Muscle of leg (tissue), 16 donors: ENCODE measurements at places on chromosomes 4 and X.
A peak's percentile ranks its signal among the peaks of the same experiment; 100 is the strongest.

- H3K27ac ChIP-seq, result no peak overlapping the region
- no peaks in the 10 kb centered on the region for H3K4me1 ChIP-seq
- peaks cover 11% of the 10 kb centered on the region for H3K36me3 ChIP-seq
- DNase-seq, result no peak
- peak overlapping the region; percentile 55 for H3K4me3 ChIP-seq
- peaks cover 18% of the 10 kb centered on the region for H3K27me3 ChIP-seq
Observed at GRCh38 chrX:72573158-72573511, 492 bp upstream of the HDAC8 start.

DNA sequence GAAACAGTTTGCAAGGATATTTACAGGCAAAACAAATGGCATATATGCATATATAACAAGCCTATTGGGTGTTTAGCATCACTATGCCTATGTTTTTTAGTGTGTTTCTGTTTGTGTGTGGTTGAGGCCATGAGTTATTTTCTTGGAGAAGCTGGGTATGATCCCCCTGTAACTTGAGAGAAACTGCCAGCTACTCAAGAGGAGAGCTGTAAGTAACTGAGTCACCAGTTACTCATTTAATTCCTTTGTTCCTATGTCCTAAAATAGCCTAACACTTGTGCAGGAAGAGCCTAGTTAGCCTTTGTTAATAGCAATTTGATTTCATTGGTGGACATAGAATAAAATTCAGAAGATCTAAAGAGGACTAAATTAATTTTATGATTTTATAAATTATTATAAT lies 79.1 kb downstream of the PWWP3B start:
- no peak for DNase-seq
- peaks cover 3% of the 10 kb centered on the region for H3K27me3 ChIP-seq
- H3K4me1 ChIP-seq, result no peaks in the 10 kb centered on the region
- H3K27ac ChIP-seq, result no peak overlapping the region

DNA sequence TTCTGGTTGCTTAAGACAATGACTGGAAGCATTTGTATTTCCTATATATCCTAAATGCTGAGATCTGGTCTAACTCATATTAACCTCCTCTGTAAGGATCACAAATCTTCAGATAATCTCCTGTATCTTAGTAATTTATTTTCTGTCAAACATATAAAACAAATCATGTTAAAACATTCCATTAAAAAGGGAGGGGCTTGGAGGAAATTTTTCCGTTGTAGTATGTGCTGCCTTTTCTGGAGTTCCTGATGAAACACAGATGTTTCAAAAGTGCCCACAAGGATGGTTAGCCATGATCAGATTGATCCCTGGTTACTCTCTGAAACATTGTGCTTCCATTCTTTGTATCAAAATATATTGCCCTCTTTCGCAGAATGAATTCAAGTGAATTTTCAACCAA lies 182.1 kb downstream of the TENM3 start:
- H3K27ac ChIP-seq, result no peak overlapping the region
- no peaks in the 10 kb centered on the region for H3K27me3 ChIP-seq
- DNase-seq, result no peak
- H3K4me1 ChIP-seq, result no peaks in the 10 kb centered on the region

- DNase-seq, result peak; percentile 44
- peak overlapping the region; percentile 67 for H3K27ac ChIP-seq
- H3K36me3 ChIP-seq, result no peaks in the 10 kb centered on the region
Observed at GRCh38 chrX:15298201-15298600, 17.2 kb downstream of the ASB11 start.

DNA sequence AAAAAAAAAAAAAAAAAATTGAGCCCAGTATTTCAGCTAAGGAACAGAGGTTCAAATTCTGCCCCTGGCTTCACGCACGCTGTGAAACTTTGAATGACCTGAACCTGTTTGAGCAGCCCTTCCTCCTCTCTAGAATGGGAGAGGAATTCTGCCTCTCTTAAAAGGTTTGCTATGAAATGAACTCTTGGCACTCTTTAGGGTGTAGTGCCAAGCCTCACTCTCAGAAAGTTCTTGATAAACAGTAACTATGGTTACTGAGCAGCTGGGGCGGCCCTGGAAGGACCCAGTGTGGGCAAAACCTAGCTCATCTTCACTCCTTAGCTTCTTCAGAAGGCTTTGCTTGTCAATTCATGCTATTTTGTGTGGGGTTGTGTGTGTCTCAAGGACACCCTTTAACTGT lies 73.7 kb downstream of the GEMIN8 start:
- H3K4me3 ChIP-seq, result no peak overlapping the region
- peaks cover 36% of the 10 kb centered on the region for H3K27me3 ChIP-seq
- H3K36me3 ChIP-seq, result no peaks in the 10 kb centered on the region
- H3K27ac ChIP-seq, result no peak overlapping the region
- no peak for DNase-seq

DNA sequence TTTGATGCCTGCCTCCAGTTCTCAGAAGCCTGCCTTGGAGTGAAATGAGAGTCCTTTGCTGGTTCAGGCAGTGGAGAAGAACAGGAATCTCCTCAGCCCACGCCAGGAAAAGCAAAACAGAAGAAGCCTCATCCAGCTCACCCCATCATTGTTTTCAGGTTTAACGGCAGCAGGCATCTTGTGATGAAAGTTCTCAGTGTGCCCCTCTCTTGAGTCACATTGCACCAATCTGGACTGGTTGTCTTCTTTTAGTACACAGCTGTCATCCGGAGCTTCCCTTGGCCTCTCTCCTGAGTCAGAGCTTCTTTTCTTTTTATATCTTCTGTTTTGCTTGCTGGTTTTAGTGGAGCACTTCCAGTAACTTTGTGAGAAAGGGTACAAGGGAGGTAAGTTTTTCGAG lies 50.9 kb downstream of the TSPAN7 start:
- DNase-seq, result peak; percentile 33
- H3K4me1 ChIP-seq, result no peaks in the 10 kb centered on the region
- no peak overlapping the region for H3K4me3 ChIP-seq
- H3K27ac ChIP-seq, result peak overlapping the region; percentile 45

DNA sequence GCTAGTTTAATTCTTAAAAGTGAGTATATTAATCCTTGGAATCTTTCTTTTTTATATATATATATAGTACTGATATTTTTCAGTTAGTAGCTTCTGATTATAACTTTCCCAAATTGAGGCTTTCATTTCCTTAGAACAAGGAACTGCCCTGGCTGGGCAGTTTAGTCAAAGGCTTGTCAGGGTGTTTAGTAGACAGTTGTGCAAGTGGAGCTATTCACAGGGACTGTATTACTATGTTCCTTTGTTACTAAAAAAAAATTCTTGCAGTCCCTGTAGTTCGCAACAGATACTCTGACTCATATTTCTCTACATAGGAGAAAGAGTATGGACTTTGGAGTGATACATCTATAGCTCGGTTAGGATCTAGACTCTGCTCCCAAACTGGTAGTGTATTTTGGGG lies 20.8 kb downstream of the USO1 start:
- H3K4me1 ChIP-seq, result no peaks in the 10 kb centered on the region
- DNase-seq, result peak; percentile 13
- no peak overlapping the region for H3K27ac ChIP-seq
- H3K27me3 ChIP-seq, result no peaks in the 10 kb centered on the region

DNA sequence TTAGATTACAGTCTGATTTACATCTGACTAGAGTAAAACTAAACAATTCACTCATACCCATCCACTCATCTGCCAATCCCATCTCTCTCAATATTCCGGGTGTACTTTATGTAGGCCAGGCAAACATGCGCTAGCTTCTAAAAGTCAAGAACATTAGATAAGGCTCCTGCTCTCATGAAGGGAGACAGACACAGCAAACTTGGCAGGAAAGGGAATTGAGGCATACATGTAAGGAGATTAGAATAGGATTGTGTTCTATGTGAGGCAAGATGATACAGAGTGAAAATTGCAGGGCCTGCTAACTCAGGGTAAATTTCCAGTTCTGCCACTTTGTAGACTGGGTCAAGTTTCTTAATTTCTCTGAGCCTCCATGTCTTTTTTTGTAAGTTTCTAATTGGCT lies 135.8 kb downstream of the CDS1 start:
- H3K4me3 ChIP-seq, result no peak overlapping the region
- H3K27me3 ChIP-seq, result no peaks in the 10 kb centered on the region
- no peak overlapping the region for H3K27ac ChIP-seq
- DNase-seq, result peak; percentile 11

DNA sequence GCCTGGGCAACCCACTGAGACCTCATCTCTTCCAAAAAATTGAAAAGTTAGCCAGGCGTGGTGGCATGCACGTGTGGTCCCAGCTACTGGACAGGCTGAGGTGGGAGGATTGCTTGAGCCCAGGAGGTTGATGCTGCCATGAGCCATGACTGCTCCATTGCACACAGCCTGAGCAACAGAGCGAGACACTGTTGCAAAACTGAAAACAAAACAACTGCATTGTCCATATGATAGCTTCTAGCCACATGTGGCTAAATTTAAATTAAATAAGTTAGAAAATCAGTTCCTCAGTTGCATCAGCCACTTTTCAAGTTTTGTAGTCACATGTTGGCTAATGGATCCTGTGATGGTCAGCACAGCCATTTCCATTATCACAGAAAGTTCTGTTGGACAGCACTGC lies 67.9 kb downstream of the GAB1 start:
- H3K27ac ChIP-seq, result no peak overlapping the region
- H3K27me3 ChIP-seq, result no peaks in the 10 kb centered on the region
- peaks cover 4% of the 10 kb centered on the region for H3K4me1 ChIP-seq
- H3K36me3 ChIP-seq, result no peaks in the 10 kb centered on the region
- H3K4me3 ChIP-seq, result no peak overlapping the region

- no peak overlapping the region for H3K4me3 ChIP-seq
- no peak overlapping the region for H3K27ac ChIP-seq
- DNase-seq, result no peak
- H3K27me3 ChIP-seq, result no peaks in the 10 kb centered on the region
- H3K4me1 ChIP-seq, result peaks cover 4% of the 10 kb centered on the region
Observed at GRCh38 chrX:24169211-24169610, 19.7 kb downstream of the ZFX start.

DNA sequence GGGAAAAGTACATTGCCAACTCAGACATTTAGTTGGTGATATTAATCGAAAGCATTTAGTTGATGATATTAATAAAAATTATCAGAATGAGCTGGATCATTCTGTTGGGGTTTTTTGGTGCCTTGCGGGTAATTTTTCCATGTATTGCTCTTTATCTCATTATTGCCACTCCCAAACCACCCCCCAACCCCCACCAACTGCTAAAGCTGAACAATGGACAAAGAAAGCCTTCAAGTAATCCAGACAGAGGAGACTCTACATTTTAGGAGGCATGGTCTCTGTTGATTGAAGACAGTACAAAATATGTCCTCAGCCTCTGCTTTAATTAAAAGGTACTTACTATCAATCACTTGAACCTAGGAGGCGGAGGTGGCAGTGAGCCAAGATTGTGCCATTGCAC lies 22.5 kb downstream of the PDK3 start:
- H3K4me3 ChIP-seq, result no peak overlapping the region
- H3K27me3 ChIP-seq, result peaks cover 22% of the 10 kb centered on the region
- H3K36me3 ChIP-seq, result no peaks in the 10 kb centered on the region
- no peak for DNase-seq

GRCh38 chrX:122512561-122513072 lies 671.5 kb upstream of the GRIA3 start:
- H3K4me3 ChIP-seq, result no peak overlapping the region
- H3K27ac ChIP-seq, result no peak overlapping the region
- no peaks in the 10 kb centered on the region for H3K36me3 ChIP-seq
- no peaks in the 10 kb centered on the region for H3K27me3 ChIP-seq
- H3K4me1 ChIP-seq, result no peaks in the 10 kb centered on the region

DNA sequence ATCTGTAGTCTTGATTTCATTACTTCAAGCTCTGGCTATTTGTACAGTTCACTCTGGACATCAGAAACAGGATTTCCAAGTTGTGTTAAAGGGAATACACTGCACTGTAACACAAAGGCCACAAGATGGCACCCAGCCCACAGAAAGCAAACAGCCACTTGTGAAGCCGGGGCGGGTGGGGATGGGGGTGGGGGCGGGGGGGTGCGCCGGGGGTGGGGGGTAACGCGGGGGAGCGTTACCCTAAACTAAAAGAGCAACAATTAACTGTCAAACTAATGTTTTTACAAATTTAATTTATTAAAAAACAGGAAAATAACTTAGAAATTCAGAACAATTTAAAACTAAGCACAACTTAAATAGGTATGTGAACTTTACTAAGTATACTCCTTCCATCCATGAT lies 27.3 kb downstream of the PRDX4 start:
- no peaks in the 10 kb centered on the region for H3K36me3 ChIP-seq
- DNase-seq, result peak; percentile 78
- H3K27ac ChIP-seq, result no peak overlapping the region
- H3K4me3 ChIP-seq, result no peak overlapping the region
- H3K4me1 ChIP-seq, result no peaks in the 10 kb centered on the region

- H3K27me3 ChIP-seq, result no peaks in the 10 kb centered on the region
- no peak overlapping the region for H3K27ac ChIP-seq
- peaks cover 17% of the 10 kb centered on the region for H3K4me1 ChIP-seq
- no peaks in the 10 kb centered on the region for H3K36me3 ChIP-seq
- no peak overlapping the region for H3K4me3 ChIP-seq
Observed at GRCh38 chr4:53866055-53866454, 198.3 kb downstream of the CHIC2 start.

GRCh38 chrX:154429711-154430110 lies 1.2 kb downstream of the ATP6AP1 start:
- DNase-seq, result no peak
- no peaks in the 10 kb centered on the region for H3K27me3 ChIP-seq
- peaks cover 32% of the 10 kb centered on the region for H3K36me3 ChIP-seq
- no peak overlapping the region for H3K4me3 ChIP-seq
- H3K4me1 ChIP-seq, result peaks cover 15% of the 10 kb centered on the region

DNA sequence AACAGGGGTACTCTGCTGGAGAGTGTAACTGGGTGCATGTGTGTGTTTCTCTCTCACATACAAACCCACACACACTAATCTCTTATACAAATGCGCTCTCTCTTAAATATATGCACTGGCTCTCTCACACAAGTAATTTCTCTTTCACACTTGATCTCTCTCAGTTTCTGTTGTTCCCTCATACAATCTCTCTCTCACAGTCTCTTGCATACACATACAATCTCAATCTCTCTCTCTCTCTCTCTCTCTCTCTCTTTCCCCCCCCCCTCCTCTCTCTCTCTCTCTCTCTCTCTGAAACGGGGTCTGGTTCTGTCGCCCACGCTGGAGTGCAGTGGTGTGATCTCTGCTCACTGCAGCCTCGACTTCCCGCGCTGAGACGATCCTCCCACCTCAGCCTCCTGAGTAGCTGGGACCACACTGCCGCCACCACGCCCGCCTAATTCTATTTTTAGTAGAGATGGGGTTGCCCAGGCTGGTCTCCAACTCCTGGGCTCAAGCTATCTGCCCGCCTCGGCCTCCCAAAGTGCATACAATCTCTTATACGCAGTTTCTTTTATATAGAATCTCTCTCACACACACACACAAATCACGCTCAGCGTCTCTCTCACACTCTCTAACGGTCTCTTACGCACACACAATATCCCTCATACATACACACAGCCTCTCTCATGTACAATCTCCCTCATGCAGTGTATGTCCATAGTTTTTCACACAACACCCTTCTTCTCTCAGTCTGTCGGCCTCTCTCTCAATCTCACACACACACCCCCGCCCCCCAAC lies 518 bp upstream of the FAM241A start:
- no peak overlapping the region for H3K27ac ChIP-seq
- H3K4me3 ChIP-seq, result no peak overlapping the region
- H3K36me3 ChIP-seq, result no peaks in the 10 kb centered on the region
- H3K4me1 ChIP-seq, result peaks cover 7% of the 10 kb centered on the region
- H3K27me3 ChIP-seq, result peaks cover 5% of the 10 kb centered on the region
